ENCODE measurements at places on chromosomes 16 and 17. TPM values are rescaled to one million over a fixed set of nuclear protein-coding genes. Genes with fewer than 3 reads are reported as not detected.

The PMM2 gene
- total RNA-seq, result 34.7 TPM

The KIF2B gene
- total RNA-seq, result not detected

DNA sequence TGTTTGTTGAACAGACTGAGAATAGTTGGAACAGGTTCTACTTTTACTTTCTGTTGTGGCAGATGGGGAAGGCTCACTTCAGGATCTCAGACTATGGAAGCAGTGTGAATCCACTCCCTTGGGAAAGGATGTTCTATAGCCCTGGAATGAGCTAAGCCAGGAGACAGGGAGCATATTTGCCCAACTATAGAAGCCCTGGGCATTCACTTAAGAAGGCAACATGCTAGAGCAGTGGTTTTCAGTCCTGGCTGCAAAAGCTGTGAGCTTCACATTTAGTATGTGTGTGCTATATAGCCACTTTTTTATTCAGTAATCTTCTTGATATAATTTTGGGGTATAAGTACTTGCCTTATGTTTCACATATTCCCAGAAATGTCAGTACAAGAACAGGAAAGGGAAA is 1.2 kb upstream of the KRT32 start:
- DNase-seq, result no peak

The FOXF1 gene
- total RNA-seq, result 2.1 TPM

The TMIGD1 gene
- not detected for total RNA-seq

The KRT24 gene
- total RNA-seq, result not detected

Data from A172 (cell line).